Dermis microvascular lymphatic vessel endothelial cell (primary cell): ENCODE measurements at places on chromosomes 6 and 20. TPM values are rescaled to one million over a fixed set of nuclear protein-coding genes. Genes with fewer than 3 reads are reported as not detected.

Gene SLC23A2
- total RNA-seq, result 13.1 and 18.2 TPM in 2 replicates

DNA sequence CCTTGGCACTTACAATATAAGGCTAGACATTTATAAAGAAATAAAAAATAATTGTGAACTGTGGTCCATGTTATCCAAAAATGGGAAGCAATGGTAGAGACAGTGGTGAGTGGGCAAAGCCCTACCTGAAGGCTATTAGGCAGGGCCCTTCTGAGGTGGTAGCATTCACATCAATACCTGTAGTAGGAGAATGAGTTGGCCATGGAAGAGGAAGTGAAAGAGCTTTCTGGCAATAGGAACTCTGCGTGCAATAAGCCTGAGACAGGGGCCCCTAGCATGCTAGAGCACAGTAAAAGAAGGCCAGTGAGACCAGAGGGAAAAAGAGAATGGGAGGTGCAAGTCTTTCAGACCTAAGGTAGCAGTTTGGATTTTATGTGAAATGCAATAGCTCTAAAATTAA, 754.5 kb downstream of the PTPRT start:
- DNase-seq, result no peak

DNA sequence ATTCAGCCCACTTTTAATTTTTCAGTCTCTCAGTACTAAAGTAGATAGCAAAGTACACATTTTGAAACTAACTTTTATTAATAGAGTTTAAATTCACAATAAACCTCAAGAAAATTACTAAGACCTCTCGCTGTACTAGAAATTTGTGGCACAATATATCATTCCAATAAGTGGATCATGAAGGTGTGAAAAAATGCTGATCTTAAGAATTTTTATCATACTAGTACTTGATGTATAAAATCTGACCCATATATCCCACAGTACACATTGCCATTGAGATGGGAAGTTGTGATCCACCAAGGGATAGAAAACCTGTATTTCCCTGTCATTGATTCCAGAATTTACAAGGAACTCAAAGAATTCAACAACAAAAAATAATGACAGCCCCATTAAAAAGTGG, 85.7 kb downstream of the DCDC2 start:
- no peak for DNase-seq

- DNase-seq, result no peak
Observed at GRCh38 chr6:69408886-69409285, 387.9 kb downstream of the LMBRD1 start.

GRCh38 chr20:6735942-6736845, 31.3 kb upstream of the BMP2 start:
- no peak for DNase-seq

- peak; percentile 56 for DNase-seq
Observed at GRCh38 chr6:119633461-119633860, 283.9 kb upstream of the MAN1A1 start.

DNA sequence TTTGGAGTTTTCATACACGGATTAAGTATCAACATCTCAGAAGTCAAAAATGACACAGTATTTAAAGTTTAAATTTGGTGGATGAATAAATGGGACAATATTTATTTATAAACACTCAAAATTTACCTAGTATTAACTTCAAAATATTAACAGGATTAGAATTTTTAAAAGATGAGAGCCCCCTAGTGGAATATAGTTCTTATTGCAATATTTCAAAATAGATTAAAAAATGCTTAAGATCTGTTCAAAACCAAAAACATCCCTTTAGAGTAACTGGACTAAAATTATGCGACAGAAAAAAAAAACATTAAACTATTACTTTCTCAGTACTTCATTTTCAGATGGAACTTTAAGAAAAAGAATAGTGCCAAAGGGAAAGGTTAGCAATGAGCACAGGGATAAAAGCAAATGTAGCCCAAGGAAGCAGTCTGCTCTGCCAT, 56.6 kb downstream of the SNX14 start:
- peak; percentile 9 for DNase-seq

DNA sequence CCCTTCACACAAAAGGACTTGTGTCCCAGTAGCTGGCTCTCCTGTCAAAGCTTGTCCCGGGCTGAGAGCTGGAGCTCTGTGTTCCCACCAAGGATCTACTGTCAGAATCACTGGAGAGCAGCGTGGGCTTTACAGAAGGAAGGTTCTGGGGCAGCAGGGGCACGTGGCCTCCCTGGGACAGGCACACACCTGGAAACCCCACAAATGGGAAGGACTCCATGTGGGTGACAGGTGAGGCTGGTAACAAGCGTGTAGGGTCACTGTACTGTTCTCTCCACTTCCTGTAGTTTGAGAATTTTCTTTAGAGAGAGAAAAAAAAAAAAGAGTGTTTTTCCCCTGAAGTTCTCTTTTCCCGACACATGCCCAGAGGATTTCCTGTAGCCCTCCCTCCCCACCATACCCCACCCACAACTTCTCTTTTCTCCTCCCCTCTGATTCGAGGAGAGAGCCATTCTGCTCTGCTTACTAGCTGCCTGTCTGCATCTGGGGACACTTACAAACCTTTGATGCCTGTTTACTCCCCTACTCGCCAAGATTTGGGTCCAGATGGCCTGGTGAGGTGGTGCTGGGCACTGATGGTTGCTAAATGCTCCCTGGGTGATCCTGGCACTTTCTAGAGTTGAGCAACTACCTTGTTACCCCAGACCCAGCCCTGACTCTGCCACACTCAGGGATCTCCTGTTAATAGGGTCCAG, 84.1 kb upstream of the SIRPA start:
- peak; percentile 63 for DNase-seq

Gene CST5
- not detected in 2 replicates for total RNA-seq

- DNase-seq, result peak; percentile 92
Observed at GRCh38 chr20:44609516-44610312, 27.3 kb downstream of the PKIG start.

- no peak for DNase-seq
Observed at GRCh38 chr6:157937916-157938315, 43.7 kb upstream of the SYNJ2 start.

Gene AIF1
- 0.13 TPM in 2 replicates for total RNA-seq

DNA sequence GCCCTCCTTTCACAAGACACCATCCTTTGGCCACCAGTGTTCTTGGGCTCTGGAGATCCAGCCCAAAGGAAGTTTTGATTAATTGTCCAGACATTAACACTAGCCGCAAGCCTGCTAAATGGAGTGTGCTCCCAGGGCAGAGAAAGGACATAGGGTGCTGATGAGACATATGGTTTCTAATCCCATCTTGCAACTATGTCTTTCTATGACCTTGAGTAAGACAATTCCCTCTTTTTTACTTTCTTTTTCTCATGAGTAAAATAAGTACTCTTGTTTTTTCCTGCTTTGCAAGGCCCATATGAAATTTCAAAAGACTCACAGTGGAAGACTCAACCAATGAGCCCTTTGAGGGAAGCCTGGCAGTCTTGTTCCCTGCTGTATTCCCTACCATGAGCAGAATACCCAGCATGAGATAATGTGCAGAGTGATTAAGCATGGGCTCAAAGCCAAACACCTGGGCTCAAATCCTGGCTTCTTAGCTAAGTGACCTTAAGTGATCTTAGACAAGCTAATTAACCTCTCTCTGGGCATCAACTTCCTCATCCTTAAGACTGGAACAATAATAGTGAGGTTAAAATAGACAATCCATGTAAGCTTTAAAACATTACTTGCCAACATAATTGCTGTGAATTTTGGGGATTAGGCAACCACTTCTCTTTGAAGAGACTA, at the start of gene WFDC10B:
Gene WFDC10B (minus strand): TSS at position 51 of the 669 bp plus-strand sequence. CDS start 19,027 bp downstream, outside the sequence.
- no peak for DNase-seq

Gene LY6G6C
- total RNA-seq, result not detected in 2 replicates

- no peak for DNase-seq
Observed at GRCh38 chr6:93917216-93917615, 497.9 kb upstream of the EPHA7 start.

DNA sequence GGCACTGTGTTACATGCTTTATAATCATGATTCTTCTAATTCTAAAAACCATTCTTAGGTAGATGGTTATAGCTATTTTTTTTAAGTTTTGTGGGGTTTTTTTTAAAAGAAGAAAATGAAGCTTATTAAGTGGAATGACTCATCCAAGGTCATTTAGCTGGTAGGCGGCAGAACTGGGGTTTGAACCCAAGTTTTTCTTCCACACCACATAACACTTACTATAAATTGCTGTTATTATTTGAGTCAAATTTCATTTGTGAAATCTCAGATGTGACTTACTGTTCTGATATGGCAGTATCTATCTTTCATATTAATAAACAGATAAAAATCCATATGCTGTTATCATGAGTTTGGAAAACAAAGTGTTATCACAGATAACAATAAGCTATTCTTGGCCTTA, 10.4 kb upstream of the COL10A1 start:
- DNase-seq, result no peak

- no peak for DNase-seq
Observed at GRCh38 chr6:161596807-161597520, 323.1 kb upstream of the AGPAT4 start.

DNA sequence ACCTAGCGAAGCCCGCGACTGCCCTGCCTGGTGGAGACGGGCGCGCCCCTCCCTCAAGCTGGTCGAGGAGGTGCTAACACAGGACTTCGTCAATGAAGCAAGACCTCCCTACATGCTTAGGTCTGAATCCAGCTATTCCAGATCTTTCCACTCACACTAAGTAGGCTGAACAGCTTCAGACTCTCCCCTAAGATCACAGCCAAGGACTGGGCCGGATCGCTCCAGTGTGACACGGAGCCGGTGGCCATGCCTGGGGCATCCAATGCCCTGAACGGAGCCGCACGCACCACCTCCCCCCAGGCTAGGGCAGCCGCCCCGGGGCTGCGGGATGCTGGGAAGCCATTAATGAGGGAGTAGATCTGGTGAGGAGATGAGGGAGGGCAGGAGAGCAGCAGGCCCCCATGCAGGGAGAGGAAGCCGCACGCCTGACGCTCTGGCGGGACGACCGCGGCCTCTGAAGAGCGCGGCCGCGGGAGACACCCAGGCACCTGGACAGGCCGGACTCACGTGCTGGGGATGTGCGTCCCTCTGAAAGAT, 200.0 kb downstream of the WDR27 start:
- no peak for DNase-seq

Gene COL19A1
- total RNA-seq, result under 0.01 TPM in 1 of 2 replicates, not detected in the other

DNA sequence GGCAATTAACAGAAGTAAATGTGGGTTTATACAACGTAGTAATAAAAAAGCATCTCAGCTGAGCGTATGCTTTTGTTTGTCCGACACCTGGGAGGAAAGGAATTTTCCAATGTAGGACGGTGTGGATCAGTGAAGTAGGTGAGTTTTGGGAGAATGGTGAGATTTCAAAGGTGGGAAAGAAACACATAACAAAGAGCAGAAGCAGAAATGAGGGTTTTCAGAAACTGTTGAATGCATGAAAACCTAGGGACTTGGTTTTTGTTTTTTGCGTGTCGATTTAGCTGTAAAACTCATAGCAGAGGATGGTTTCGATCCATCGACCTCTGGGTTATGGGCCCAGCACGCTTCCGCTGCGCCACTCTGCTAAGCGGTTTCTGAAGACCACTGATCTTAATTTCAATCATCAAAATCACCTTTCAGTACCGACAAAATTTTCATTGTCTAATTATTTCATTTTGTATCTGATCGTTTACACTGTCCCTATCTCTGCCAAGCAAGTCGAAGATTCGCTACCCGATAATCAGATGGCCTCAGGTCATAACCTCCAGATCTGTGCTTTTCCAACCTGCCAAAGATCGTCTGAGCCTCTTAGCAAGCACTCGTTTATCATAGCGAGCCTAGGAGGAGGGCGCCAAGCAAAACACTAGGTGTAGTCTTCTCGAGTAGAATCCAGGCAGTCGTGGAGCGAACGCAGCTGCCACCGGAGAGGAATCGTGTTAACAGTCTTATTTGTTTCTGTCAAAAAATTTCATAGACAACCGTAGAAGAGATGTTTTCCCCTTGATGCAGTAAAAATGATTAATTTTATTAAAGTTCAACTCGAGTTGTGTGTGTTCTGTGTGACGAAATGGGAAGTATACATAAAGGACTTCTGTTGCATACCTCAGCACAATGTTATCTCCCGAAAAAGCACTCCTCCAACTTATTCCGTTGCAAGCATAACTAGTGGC, 20.9 kb upstream of the POM121L2 start:
- peak; percentile 28 for DNase-seq

Gene SLC22A16
- total RNA-seq, result not detected in 2 replicates

DNA sequence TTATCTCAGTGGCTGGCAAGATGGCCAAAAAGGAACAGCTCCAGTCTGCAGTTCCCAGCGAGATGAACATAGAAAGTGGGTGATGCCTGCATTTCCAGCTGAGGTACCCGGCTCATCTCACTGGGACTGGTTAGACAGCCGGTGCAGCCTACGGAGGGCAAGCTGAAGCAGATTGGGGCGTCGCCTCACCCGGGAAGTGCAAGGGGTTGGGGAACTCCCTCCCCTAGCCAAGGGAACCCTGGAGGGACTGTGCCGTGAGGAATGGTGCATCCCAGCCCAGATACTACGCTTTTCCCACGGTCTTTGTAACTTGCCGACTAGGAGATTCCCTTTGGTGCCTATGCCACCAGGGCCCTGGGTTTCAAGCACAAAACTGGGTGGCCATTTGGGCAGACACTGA, 324.7 kb downstream of the GJA1 start:
- DNase-seq, result no peak

DNA sequence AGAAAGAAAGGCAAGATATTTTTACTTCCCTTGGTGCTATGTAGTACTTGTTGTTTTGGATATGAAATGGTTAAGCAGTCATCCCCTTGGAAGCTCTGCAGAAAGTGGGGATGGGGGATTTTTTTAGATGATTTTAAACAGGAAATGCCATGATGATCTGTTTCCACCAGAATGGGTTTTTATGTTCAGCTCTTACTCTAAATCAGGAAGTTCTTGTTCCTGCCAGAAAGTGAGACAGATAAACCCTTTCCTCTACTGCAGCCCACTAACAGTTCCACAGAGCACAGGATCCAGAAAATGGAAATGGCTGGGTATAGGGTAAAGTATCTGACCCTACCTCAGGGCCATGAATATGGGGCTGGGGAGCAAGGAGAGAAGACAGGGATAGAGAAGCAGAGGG, 32.1 kb upstream of the PPP1R3G start:
- peak; percentile 79 for DNase-seq

Gene GPR63
- total RNA-seq, result under 0.01 TPM in 2 replicates

- no peak for DNase-seq
Observed at GRCh38 chr6:135115411-135115810, 60.8 kb upstream of the HBS1L start.
